ENCODE measurements at places on chromosomes 3 and 15. TPM values are rescaled to one million over a fixed set of nuclear protein-coding genes. Genes with fewer than 3 reads are reported as not detected.

GRCh38 chr3:112013784-112014143 is 15.0 kb downstream of the TAGLN3 start:
- H3K36me3 ChIP-seq: no peaks in the 10 kb centered on the region
- H3K4me3 ChIP-seq: no peak overlapping the region
- H3K27ac ChIP-seq: no peak overlapping the region

- H3K4me3 ChIP-seq: no peak overlapping the region
- no peak for DNase-seq
- H3K27me3 ChIP-seq: no peaks in the 10 kb centered on the region
- no peaks in the 10 kb centered on the region for H3K4me1 ChIP-seq
- H3K36me3 ChIP-seq: no peaks in the 10 kb centered on the region
- H3K27ac ChIP-seq: no peak overlapping the region
Measured at GRCh38 chr3:49681232-49681522, 7.0 kb downstream of the APEH start.

DNA sequence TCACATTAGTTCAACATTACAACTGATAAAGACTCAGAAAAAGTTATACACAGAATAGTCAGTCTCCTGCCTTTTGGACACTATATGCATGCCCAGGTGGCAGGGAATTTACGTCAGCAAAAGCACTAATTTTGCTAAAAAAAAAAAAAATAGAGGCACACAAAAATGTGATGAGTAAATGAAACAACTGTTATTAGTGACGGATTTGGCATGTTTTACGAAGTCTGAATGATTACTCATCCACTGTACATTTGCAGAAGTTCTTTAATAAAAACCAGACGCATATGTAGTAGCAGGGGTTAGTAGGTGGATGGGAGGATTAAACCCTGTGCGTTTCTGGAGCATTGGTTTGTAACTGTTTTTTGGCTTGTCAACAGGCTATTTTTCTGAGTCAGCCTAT is 99.0 kb downstream of the MITF start:
- no peak overlapping the region for H3K27ac ChIP-seq
- no peaks in the 10 kb centered on the region for H3K4me1 ChIP-seq
- DNase-seq: no peak
- H3K36me3 ChIP-seq: no peaks in the 10 kb centered on the region
- no peaks in the 10 kb centered on the region for H3K27me3 ChIP-seq
- H3K4me3 ChIP-seq: no peak overlapping the region

Gene PRR23A
- total RNA-seq: not detected

DNA sequence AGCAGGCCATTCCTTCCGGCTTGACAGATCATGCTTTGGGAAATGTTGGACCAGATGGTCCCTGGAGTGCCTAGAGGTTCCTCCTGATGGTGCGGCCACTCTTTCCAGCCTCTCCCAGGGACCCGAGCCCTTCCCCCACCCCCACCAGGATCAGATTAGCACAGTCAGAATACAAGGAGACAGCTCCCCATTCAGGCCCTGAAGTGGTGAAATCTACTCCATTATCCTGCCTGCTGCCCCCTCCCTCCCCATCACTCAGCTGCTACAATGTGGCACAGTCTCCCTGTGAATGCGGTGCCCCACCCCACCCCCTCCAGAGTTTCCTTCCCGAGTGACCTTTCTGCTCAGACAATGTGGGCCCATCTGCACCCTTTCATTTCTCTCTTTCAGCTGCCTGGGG is 29.4 kb downstream of the RNU5B-1 start:
- H3K4me1 ChIP-seq: no peaks in the 10 kb centered on the region
- no peak overlapping the region for H3K27ac ChIP-seq
- DNase-seq: no peak
- H3K4me3 ChIP-seq: no peak overlapping the region
- no peaks in the 10 kb centered on the region for H3K36me3 ChIP-seq
- H3K27me3 ChIP-seq: no peaks in the 10 kb centered on the region

DNA sequence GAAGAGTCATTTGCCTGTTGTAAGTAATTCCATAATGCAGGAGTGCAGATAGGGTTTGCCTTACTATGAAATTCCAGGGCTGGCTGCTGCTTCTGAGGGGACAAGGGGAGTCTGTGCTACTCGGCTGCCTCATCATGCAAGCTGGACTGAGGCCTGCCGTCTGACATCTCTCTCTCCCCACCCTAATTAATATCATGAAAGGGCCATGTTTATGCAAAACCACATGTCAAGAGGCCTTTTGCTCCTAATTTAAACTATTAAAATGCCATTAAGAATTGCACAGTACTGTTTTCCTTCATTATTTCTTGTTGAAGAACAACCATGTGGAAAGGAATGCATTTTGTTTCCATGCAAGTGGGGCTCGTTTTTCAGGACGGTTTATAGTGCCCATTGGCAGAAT is 26.3 kb downstream of the CHST2 start:
- no peaks in the 10 kb centered on the region for H3K4me1 ChIP-seq
- no peak overlapping the region for H3K4me3 ChIP-seq
- no peaks in the 10 kb centered on the region for H3K27me3 ChIP-seq
- H3K36me3 ChIP-seq: no peaks in the 10 kb centered on the region
- no peak overlapping the region for H3K27ac ChIP-seq
- DNase-seq: no peak

Gene TICRR
- total RNA-seq: 20.5 TPM

Gene CPEB1
- total RNA-seq: not detected

Gene ZNF80
- not detected for total RNA-seq

Gene ADAMTS9
- total RNA-seq: 22.6 TPM

Gene SCN11A
- total RNA-seq: not detected

Gene DPPA4
- total RNA-seq: not detected

GRCh38 chr3:146593776-146594175 is 11.4 kb downstream of the PLSCR5 start:
- H3K27me3 ChIP-seq: no peaks in the 10 kb centered on the region
- H3K36me3 ChIP-seq: no peaks in the 10 kb centered on the region
- no peaks in the 10 kb centered on the region for H3K4me1 ChIP-seq
- H3K27ac ChIP-seq: no peak overlapping the region
- H3K4me3 ChIP-seq: no peak overlapping the region
- no peak for DNase-seq

Gene ACTC1
- not detected for total RNA-seq

DNA sequence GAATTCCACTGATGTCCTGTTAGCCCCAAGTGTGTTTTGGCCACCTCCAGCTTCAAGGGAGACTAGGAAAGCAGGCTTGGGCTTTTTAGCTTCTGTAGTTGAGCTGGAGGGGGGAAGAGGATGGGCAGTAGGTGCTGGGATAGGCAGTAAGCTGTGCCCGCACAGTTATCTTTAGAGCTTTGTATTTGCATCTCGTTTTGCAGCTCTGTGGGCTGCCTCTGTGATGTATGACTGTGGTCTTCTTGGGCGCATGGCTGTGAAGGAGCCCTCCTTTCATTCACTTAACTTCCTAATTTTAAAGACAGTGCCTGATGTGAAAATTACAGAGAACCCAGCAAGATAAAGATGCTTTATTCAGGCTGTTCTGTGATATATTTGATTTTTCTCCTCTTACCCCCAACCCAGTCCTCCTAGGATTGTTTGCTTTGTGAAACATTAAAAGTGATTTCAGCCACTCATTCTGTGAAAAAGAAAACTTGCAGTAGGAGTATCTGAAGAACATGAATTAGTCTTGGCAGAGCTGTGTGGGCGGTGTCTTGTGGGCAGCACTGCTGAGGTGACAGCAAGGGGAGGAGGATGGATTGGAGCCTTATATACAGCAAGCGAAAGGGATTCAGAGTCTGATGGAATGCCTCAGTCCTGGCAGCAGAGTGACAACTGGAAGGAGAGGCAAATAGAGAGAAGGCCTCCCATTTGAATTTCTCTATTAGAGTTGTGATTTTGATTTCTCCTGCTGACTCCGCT is 74.3 kb downstream of the LARS2 start:
- no peak overlapping the region for H3K27ac ChIP-seq
- H3K36me3 ChIP-seq: no peaks in the 10 kb centered on the region
- no peaks in the 10 kb centered on the region for H3K4me1 ChIP-seq
- H3K27me3 ChIP-seq: no peaks in the 10 kb centered on the region
- no peak overlapping the region for H3K4me3 ChIP-seq

DNA sequence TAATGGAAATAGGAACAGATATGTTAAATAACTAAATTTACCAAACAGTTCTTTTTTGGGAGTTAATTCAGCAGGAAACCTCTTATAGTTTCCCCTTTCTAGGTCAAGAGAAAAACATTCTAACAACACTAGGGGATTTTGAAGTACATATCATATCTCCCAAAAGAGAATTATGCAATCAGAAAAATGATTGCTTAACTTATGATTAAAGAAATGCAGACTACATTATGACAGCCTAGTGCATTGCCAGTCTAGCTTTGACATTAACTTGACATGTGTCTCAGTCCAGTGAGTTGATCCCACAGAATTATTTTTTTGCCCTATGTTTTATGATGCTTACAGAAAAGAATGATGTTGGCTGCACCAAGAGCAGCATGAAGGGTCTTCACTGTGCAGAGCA is 31.7 kb upstream of the NPHP3 start:
- DNase-seq: no peak
- H3K36me3 ChIP-seq: no peaks in the 10 kb centered on the region
- H3K4me3 ChIP-seq: no peak overlapping the region
- no peaks in the 10 kb centered on the region for H3K4me1 ChIP-seq
- H3K27ac ChIP-seq: no peak overlapping the region

- H3K36me3 ChIP-seq: no peaks in the 10 kb centered on the region
- no peaks in the 10 kb centered on the region for H3K27me3 ChIP-seq
- no peak overlapping the region for H3K4me3 ChIP-seq
- H3K27ac ChIP-seq: no peak overlapping the region
Measured at GRCh38 chr3:139653582-139653981, 24.2 kb downstream of the NMNAT3 start.

Gene OR5H15
- not detected for total RNA-seq

DNA sequence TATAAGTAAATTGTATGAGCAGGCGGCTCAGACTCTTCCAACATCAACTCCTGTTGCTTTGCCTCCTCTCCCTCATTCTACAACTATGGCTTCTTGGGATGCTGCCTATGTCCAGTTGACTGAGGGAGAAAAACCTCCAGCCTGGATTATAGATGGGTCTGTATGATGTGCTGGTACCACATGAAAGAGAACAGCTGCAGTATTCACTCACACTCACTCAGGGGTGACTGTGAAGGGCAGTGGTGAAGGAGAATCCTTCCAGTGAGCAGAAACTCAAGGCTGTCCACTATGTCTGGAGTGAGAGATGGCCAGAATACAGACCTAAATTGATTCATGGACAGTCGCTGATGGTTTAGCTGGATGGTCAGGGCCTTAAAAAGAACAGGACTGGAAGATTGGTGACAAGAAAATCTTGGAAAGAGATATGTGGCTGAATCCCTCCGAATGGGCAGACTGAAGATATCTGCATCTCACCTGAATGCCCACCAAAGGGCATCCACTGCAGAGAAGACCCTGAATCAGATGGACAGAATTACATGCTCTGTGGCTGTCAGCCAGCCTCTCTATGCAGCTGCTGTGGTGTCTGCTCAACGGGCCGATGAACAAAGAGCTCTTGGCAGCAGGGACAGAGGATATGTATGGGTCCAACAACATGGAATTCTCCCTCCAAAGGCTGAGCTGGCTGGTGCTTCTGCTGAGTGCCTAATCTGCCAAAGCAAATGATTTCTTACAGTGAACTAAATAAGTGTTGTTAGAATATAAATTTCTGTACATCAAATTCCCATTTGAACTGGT is 1.9 kb upstream of the BCL2L10 start:
- no peak overlapping the region for H3K4me3 ChIP-seq
- no peak overlapping the region for H3K27ac ChIP-seq
- DNase-seq: peak; percentile 49
- H3K36me3 ChIP-seq: no peaks in the 10 kb centered on the region
- peaks cover 21% of the 10 kb centered on the region for H3K4me1 ChIP-seq

GRCh38 chr3:57627976-57628375 is 30.8 kb upstream of the ARF4 start:
- DNase-seq: no peak
- no peak overlapping the region for H3K27ac ChIP-seq
- peaks cover 7% of the 10 kb centered on the region for H3K36me3 ChIP-seq
- peaks cover 13% of the 10 kb centered on the region for H3K4me1 ChIP-seq

DNA sequence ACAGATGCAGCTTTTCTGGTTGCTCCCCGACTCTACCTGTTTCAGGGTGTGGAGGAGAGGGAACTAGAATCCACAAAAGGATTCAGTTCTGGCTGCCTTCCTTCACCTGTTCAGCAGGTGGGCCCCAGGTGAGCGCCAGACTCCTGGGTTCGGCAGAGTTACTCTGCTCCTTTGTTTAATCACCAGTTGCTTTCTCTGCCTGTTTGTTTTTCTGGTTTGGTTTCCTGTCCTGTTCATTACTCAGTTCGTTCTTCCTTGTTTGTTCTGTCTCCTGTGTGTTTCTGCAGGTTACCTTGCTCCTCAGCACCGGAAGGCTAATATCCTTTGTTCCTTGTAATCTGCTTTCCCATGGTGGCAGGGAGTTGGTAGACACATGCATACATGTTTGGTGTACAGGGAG is 508.5 kb upstream of the ATP11B start:
- H3K27me3 ChIP-seq: no peaks in the 10 kb centered on the region
- H3K27ac ChIP-seq: no peak overlapping the region
- H3K4me3 ChIP-seq: no peak overlapping the region
- no peak for DNase-seq
- H3K36me3 ChIP-seq: no peaks in the 10 kb centered on the region
- H3K4me1 ChIP-seq: no peaks in the 10 kb centered on the region

Gene ZIC4
- not detected for total RNA-seq

DNA sequence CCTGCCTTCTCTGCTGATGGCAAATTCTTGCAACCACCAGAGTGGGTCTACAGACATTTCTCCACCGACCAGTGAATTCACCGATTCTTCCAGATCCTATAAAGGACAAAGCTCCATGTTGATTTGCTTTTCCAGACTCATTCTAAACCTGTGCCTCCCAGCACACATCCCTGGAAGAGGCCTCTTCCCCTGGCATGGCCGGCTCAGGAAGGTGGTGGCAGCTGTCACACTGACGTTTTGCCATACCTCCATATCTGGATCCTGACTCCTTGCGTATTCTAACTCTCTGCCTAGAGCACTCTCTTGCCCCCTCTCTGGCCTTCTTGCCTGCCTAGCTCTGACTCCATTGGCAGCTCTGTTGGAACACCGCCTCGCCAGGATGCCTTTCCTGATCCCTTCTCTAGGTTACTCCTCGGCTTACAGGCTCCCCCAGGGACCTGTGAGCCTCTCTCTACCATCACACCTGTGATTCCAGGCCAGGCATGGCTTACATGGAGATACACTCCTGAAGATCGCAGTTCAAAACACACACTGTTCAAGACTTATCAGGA is 31.0 kb downstream of the SLCO2A1 start:
- H3K27me3 ChIP-seq: no peaks in the 10 kb centered on the region
- no peak for DNase-seq
- H3K4me1 ChIP-seq: no peaks in the 10 kb centered on the region
- no peaks in the 10 kb centered on the region for H3K36me3 ChIP-seq
- no peak overlapping the region for H3K4me3 ChIP-seq
- no peak overlapping the region for H3K27ac ChIP-seq

- no peak for DNase-seq
- peaks cover 2% of the 10 kb centered on the region for H3K27me3 ChIP-seq
- H3K36me3 ChIP-seq: no peaks in the 10 kb centered on the region
- no peaks in the 10 kb centered on the region for H3K4me1 ChIP-seq
- H3K4me3 ChIP-seq: no peak overlapping the region
Measured at GRCh38 chr15:77009176-77009575, 14.2 kb downstream of the PSTPIP1 start.

Gene THPO
- total RNA-seq: not detected

Gene CLDN11
- 395 TPM for total RNA-seq

- no peaks in the 10 kb centered on the region for H3K27me3 ChIP-seq
- H3K4me3 ChIP-seq: no peak overlapping the region
- H3K4me1 ChIP-seq: peaks cover 4% of the 10 kb centered on the region
Measured at GRCh38 chr15:99151156-99151555, 46.3 kb downstream of the SYNM start.

GRCh38 chr3:18061737-18062656 is 319.6 kb upstream of the TBC1D5 start:
- no peak for DNase-seq
- no peaks in the 10 kb centered on the region for H3K36me3 ChIP-seq
- H3K4me1 ChIP-seq: no peaks in the 10 kb centered on the region
- H3K27me3 ChIP-seq: no peaks in the 10 kb centered on the region
- H3K27ac ChIP-seq: no peak overlapping the region
- H3K4me3 ChIP-seq: no peak overlapping the region

Data from endothelial cell of umbilical vein (primary cell).